ENCODE measurements at places on chromosomes 1 and 21.

DNA sequence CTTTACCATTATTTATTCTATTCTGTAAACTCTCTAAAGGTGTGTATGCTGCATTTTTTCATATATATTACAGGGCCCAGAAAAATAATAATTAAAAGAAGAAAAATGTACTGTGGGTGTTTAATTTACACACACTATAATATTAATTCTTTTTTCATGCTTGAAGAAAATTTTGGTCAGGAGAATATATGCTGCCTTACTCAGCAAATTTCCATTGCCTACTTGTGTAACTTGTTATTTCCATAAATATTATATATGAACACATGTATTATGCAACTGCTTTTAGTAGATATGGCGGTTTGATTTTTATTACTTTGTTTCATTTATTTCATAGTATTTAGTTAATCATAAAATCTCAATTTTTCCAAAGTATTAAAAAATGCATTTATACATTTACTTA is 46.4 kb upstream of the SERPINC1 start:
- DNase-seq, result no peak

DNA sequence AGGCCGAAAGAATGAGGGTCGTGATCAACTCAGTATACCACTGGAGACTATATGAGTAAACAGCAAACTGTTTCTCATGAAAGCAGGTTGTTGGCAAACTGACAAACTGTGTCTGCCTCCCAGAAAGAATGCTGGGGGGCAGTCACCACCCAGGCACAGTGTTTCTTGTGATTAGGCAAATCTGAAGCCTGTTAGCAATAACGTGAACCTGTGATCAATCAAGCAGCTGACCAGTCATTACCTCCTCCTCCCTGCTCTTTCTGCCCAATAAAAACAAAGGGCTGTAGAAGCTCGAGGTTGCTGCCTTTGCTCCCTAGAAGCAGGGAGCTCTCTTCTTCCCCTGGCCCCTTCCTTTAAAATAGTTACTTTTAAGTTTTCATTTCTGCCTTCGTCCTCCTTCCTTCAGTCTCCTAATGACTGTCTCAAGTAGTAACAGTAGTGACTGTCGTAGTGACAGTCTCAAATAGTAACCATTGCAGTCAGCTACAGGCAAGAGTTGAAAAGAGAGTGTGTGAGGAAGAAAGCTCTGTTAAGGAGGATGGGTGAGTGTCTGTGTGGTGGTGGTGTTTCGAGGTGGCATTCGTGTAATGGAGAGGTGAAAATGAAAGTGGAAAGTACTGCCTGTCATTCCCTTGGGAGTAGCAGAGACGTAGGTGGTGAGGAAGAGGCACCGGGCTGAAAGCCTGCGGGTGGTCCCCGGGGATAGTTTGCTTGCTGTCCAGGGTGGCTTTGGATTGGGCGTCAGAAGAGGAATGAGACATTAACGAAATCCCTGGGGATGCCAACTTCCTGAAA is 14.5 kb downstream of the HHAT start:
- DNase-seq, result no peak

GRCh38 chr1:149879556-149879955 is 19.8 kb upstream of the BOLA1 start:
- DNase-seq, result peak; percentile 31

GRCh38 chr21:15001113-15001512 is 63.7 kb downstream of the NRIP1 start:
- DNase-seq, result no peak

DNA sequence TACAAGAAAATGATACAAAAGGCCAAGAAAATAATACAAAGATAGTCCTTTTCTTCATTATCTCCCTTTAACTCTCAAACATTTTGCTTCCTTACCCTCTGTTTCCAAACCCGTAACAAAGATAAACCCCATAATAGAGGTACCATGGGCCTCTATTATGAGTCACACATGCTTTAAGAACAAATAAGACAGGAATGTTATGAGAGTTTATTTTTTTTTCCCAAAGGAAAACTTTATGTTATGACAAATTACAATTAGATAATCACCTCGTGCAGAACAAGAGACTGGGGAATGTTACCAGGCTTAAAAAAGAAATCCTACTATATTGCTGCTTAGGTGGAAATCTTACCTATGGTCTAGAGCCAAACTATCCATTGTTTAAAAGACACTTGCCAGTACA is 272.0 kb downstream of the BRINP3 start:
- DNase-seq, result no peak

DNA sequence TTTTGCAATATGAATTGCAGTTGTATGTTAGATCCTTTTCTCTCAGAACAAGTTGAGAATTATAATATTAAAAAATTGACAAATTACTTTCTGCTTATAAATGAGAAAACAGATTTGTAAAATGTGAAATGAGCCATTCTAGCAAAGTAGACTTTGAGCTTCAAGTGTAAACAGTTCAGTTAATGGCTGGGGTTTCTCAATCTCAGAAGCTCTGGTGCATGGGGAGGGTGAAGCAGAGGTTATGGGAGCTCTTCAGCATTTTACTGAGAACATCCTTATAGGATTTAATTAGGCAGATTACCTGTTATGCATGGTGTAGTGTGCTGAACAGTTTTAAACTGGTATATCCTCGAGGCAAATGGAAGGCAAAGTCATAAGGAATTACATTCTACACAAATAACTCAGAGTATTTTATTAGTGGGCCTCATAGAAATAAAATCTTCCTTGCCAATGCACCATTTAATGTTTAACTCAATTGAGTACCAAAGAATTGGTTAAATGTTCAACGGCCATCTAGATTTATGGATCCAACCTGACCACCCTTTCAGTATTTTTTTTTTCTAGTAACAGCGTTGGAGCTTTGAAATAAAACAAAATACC is 1143.6 kb upstream of the ADGRL2 start:
- no peak for DNase-seq

DNA sequence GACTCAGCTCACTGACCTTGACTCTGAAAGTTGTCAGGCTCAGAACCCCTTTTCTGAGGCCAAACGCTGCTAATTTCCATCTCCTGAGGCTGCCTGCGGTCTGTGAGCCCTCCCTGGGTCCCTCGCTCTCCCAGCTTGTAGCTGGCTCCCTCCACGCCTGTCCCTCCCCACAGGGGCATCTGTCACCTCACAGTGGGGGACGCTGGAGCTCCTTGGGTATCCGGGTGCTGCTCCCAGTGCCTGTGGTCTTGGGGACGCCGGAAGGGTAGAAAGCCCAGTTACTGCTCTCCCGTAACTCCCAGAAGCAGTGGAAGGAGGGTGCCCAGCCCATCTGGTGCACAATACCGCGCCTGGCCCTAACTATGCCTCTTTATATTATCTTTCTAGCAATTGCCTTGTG is 13.0 kb upstream of the MMEL1 start:
- DNase-seq, result no peak

- no peak for DNase-seq
Measured at GRCh38 chr1:182765391-182765790, 24.2 kb upstream of the NPL start.

GRCh38 chr1:66214901-66215300 is 319.1 kb upstream of the SGIP1 start:
- DNase-seq, result peak; percentile 2

DNA sequence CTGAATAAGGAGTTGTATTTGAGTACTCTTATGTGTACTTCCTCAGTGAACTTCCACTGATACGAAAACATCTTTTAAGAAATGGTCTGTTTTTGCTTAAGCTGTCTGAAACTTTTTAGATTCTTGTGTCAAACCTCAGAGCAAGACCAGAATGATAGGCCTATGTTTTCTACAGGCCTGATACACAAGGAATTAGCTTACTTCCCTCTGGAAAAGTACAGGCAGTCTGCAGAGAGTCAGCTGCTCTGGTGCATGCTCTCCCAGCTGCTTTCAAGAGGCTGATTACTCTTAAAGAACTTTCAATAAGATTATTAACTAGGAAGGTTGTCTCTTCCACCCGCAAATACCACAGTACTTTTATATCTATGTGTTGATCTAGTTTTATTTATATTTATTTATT is 9.5 kb downstream of the SNX27 start:
- no peak for DNase-seq

- no peak for DNase-seq
Measured at GRCh38 chr1:28439320-28439719, 66.5 kb upstream of the RCC1 start.

DNA sequence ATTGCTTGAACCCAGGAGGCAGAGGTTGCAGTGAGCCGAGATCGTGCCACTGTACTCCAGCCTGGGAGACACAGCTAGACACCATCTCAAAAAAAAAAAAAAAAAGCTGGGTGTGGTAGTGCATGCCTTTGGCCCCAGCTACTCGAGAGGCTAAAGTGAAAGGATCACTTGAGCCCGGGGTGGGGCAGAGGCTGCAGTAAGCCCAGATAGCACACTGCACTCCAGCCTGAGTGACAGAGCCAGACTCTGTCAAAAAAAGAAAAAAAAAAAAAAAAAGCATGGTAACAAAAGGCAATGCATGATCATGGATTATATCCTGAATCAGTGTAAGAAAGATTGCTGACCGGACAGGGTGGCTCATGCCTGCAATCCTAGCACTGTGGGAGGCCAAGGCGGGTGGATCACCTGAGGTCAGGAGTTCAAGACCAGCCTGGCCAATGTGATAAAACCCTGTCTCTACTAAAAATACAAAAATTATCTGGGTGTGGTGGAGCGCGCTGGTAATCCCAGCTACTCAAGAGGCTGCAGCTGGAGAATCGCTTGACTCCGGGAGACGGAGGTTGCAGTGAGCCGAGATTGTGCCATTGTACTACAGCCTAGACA is 76.3 kb downstream of the RUSC1 start:
- no peak for DNase-seq

DNA sequence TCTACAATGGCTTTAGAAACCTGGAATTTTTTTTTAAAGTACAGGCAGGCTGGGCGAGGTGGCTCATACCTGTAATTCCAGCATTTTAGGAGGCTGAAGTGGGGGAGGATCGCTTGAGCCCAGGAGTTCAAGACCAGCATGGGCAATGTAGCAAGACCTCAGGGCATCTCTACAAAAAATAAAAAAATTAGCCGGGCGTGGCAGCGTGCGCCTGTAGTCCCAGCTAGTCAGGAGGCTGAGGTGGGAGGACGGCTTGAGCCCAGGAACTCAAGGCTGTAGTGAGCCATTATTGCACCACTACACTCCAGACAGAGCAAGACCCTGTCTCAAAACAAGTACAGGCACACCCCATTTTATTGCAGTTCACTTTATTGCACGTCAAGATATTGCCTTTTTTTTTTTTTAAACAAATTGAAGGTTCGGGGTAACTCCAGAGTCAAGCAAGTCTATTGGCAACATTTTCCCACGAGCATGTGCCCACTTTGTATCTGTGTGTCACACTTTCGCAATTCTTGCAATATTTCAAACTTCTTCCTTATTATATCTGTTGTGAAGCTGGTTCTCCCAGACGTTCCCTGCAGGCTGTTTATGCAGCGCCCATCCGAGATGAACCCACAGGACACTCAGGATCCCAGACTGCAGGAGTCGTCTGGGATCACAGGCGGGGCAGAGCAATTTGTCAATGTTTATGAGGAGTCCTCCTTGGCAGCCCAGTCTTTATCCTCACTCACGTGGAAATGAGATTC is 4.7 kb downstream of the HES2 start:
- no peak for DNase-seq

DNA sequence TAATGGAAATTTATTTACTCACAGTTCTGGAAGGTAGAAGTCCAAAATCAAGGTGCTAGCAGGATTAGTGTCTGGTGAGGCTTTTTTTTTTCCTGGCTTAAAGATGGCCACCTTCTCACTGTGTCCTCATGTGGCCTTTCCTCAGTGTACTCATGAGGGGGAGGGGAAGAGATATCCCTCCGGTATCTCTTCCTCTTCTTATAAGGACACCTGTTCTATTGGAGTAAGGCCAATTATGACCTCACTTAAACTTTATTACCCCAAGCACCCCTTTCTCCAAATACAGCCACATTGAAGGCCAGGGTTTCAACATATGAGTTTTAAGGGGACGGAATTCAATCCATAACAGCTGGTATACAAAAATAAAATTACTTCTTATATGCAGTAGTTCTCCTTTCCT is 203.7 kb upstream of the C1orf87 start:
- DNase-seq, result no peak

GRCh38 chr21:46060596-46061061 is 37.3 kb upstream of the COL6A2 start:
- no peak for DNase-seq

DNA sequence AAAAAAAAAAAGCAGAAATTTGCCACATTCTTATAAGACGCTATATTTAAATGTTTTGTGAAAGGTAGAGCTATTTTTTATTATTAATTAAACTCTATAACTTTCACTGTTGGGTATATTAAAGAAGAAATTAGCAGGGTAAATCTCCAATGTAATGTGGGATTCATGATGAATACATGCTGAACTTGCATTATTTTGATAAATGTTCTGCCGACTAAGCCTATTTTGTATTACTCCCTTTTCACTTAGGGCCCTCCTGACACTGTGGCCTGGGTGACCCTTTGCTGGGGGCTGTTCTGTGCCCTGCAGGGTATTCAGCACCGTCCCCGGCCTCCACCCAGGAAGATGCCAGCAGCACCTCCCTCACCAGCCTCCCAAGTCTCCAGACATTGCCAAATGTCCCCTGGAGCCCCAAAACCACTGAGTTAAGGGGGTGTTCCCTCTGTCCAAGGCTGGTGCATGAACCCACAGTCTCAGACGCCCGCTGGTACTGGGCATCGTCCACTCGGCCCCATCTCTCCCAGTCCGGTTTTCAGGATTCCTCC is 22.5 kb downstream of the RSPH1 start:
- no peak for DNase-seq

- no peak for DNase-seq
Measured at GRCh38 chr1:53685272-53686051, 53.5 kb downstream of the GLIS1 start.

GRCh38 chr1:66350001-66350547 is 183.9 kb upstream of the SGIP1 start:
- peak; percentile 56 for DNase-seq

DNA sequence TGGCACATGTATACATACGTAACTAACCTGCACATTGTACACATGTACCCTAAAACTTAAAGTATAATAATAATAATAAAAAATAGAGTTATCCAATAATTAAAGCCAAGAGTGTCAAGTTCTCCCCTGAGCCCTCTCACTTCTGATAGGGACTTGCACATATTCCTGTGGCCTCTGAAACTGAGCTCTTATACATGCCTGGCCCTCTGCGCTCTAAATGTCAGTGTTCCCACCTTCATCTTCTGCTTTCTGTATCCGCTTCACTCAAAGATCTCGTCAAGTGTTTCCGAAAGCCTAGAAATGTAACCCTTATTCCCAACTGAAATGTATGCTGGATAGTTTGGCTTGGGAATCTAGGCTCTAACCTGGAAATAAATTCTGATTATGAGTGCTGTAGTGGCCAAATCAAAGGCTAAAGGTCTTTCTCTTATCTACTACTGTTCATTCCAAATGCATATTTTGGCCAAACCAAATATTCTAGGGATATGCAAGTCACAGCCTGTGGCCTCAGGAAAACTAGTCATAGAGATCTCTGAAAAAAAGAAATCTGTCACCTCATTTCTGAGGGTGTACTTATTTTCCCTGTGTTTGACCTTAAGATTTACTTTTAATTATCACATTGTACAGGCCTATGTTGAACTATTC is 99.5 kb upstream of the LYPLAL1 start:
- no peak for DNase-seq

GRCh38 chr1:103529746-103530145 is 4.2 kb downstream of the RNPC3 start:
- peak; percentile 28 for DNase-seq

GRCh38 chr1:26225033-26225831 is 8.8 kb upstream of the CEP85 start:
- DNase-seq, result peak; percentile 28

GRCh38 chr1:228291906-228292608 is 84.2 kb downstream of the OBSCN start:
- no peak for DNase-seq

Measured in CD4-positive, alpha-beta T cell treated with Interleukin-15 for 4 hours (primary cell).